ENCODE measurements at places on chromosomes 3 and 15.

DNA sequence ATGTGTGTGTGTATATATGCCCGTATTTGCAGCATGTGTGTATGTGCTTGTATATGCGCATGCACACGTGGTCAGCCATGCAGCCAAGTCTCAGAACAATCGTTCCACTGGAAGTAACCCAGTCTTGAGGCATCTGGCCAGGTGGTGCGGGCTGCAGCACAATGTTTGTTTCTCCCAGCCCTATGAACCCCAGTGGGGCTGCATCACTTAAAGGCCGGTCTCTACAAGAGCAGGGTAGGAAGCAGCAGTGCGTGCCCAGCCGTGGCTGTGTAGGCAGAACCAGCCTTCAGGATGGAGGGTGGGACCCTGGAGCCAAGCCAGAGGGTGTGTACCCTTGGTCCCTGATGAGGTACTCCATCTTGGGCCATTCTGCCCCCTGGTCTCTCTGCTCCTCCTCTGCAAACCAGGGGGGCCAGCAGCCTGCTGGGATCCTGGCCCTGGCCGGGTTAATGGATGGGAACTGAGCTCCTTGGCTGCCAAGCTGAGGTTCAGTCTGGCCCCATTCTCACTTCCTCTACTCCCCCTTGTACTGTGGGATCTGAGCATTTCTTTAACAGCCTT lies 11.8 kb downstream of the KLF13 start:
- no peak for DNase-seq

GRCh38 chr3:41363830-41364523 lies 164.7 kb downstream of the CTNNB1 start:
- DNase-seq, result no peak

DNA sequence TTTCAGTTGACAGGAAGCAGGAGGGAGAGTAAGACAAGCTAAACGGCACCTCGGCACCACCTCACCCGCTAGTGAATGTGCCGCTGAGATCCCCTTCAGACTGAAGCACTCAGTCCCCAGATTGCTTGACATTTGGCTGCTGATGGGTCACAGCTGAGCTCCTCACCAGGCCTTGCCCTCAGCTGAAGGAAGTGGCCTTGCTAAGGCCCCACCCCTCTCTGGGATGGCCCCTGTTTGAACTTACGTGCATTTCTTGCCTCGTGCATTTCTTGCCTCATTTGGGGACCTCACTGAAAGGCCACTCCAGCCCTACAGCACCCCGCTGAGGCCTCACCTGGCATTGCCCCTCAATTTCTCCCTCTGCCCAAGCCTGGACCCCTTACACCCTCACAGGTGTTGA lies 39.8 kb downstream of the EOGT start:
- DNase-seq, result no peak

DNA sequence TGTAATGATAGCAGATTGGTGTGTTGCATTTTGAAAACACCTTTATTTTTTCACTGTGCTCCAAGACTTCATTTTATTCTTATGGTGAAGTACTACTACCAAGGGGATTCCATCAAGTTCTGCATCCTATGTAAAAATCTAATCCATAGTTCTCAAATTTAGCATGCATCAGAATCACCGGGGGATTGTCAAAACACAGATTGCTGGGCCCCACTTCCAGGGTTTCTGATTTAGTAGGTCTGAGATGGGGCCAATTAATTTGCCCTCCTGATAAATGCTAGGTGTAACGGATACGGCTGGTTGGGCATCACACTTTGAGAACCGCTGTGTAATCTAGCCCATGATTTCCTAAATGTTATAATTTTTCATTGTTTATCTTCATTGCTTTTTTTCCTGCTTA lies 692 bp downstream of the ZWILCH start:
- DNase-seq, result no peak

GRCh38 chr3:84738086-84738485 lies 220.7 kb upstream of the CADM2 start:
- DNase-seq, result no peak

GRCh38 chr3:185040425-185040824 lies 112.4 kb downstream of the C3orf70 start:
- no peak for DNase-seq

DNA sequence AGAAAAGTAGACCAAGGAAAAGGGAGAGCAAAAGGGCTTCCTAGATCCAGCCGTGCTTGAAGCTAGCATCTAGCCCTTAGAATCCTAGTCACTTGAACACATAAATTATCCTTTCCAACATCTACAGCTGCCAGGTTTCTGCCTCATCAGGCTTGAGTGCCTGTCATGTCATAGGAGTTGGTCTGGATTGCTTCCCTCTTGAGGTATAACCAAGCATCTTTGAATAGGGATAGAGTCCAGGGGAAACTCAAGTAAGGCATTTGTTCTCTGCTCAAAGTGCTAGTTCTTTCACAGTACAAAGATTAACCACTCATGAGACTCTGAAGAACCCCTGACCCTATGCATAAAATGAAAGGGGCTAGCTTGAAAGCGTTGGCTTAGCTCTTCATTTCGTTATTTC lies 72.3 kb downstream of the SLCO3A1 start:
- DNase-seq, result no peak

GRCh38 chr15:74398183-74398582 lies 30.7 kb upstream of the CYP11A1 start:
- DNase-seq, result no peak

- DNase-seq, result no peak
Observed at GRCh38 chr3:195114786-195115599, 156.0 kb downstream of the XXYLT1 start.

DNA sequence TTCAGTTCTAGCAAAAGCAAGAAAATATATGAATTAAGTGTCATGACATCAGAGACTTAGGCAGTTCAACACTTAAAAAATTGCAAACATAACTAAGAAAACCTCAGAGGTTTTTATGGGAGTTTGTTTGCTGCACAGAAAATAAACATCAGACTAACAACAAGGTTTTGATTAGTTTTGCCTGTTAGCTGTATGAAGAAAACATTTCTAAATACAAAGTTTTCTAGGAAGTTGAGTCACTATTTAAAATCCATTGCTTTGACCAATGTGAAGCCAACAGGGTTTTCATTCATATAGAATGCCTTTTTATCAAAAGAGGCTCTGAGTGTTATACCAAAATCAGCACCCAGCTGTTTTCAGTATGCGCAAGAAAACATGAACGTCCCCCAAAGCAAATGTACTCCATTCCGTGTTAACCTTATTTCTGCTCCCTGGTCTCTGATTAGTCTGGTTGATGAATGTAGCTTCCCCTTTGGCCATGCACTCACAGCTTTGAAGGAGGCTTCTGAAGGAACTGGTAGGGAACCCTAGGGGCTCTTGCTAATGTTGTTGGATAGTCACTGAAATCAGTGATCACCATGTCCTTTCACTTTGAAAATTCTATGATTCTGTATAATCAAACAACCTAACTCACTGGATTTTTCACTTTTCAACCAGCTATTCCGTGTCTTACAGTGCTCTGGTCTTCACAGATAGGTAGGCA lies 89.6 kb upstream of the TSEN2 start:
- DNase-seq, result no peak

DNA sequence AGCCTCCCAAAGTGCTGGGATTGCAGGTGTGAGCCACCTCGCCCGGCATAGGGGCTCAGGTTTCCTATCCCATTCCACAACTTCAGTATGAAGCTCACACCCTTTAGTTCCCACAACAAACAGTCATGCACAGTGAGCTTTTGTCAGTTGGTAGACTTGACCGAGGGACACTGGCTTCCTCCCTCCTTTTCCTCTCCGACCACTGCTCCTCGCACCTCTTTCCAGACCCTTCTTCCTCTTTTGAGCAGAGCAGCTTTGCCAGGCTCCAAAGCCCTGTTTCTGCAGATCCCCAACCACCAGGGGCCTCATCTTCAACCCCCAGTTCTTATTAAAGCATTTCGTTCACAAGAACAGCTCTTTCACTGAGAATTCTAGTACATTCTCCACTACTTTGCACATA lies 12.7 kb upstream of the CILP start:
- DNase-seq, result no peak

DNA sequence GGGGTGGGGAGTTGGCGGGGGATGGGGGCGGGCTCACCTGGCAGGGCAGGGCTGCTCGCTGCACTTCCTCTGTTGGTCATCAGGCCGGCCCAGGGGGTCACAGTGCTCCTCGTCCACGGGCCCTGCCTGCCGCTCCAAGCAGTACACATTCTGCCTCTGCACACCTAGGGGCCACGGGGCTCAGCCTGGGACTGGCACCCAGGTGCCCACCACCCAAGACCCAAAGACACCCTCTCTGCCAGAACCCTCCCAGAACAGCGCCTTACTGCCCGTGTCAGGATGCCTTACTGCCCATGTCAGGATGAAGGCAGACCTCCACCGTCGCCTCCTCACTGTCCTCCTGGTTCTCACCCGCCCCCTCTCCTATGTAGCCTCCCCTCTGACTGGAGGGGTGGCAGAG lies 43.2 kb downstream of the ADAMTS7 start:
- no peak for DNase-seq

DNA sequence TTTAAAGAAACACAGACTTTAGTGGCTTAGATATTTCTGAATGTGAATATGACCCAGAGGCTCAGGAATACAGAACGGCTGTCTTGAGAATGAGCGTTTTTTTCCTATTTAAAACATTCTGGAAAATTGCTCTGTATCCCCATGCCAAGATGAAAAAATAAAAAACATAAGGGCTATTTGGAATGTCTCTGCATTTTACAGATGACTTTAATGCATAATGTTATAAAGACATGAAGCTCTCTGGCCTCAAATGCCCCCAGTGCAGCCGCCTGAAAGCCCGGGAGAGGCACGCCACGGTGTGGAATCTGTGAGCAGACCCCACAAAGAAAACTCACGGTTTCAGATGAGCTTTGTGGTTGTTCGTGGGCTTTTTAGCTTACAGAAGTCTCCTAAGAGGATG lies 322.5 kb upstream of the ICE2 start:
- no peak for DNase-seq

DNA sequence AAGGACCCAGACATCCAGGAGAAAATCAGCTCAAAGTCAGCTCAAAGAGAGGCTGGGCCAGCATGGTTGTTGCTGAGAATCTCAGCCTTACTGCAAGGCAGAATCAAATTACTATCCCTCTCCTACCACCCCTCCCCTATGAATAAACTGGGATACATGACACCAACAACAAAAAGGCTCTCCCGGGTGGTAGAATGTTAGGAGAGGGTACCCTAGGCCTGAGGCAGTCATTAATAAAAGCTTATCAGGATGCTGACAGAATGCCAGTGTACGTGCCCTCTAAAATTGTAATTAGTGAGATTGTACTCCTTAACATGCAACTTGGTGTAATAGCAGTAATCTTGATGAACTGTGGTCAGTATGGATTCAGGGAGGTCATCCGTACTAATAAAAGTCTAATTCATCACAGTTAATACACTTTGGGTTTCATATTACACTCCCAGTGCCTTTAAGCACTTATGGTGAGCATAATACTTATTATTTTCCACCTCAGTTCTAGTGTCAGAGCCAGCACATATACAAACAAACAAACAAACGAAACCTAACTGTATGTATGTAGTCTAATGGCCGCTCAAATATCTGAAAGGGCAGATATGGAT lies 76.5 kb downstream of the B3GALNT1 start:
- DNase-seq, result no peak

GRCh38 chr3:66803721-66804695 lies 194.1 kb upstream of the KBTBD8 start:
- DNase-seq, result no peak

Data from AG08396 (cell line).